ENCODE measurements at places on chromosomes 11 and 22.

DNA sequence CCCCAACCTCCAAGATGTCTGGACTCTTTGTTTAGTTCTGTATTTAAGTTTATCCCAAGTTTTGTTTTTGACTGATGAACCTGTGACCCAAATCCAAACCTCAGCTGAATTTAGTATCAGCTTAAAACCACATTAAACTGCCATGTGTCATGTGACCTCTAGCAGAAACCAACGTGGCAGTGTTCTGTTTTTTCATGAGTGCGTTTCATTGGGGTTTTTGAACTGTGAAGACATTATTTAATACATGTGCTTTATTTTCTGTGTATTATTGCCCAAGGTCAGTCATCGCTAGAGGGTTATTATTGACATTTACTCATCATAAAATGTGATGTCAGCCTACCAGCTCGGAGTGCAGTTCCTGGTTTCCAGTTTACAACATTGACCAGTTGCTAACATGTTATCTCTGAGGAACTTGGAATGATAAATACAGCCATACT is 1.8 kb downstream of the TLCD5 start:
- no peak for DNase-seq

GRCh38 chr11:77136074-77136473 is 8.0 kb downstream of the MYO7A start:
- no peak for DNase-seq

- no peak for DNase-seq
Observed at GRCh38 chr11:59180907-59181306, 9.0 kb downstream of the DTX4 start.

- DNase-seq: no peak
Observed at GRCh38 chr22:42786606-42787356, 66.1 kb upstream of the A4GALT start.

DNA sequence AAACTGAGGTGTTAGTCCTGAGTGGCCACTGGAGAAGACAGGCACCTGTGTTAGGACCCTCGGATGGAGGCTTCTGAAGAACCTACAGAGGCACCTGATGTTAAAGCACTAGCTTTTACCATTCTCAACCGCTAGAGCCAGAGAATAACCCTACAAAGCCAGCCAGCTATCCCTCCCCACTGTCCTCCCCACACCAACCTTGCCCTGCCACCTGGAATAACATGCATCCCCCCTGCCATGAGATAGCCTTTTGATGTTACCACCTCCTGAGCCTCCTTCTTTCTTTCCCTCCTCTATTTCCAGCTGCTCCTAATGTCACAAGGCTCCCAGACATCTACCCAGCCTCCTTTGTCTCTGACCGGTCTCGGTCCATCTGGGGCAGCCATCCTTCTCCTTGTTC is 28.1 kb downstream of the COMMD9 start:
- no peak for DNase-seq

DNA sequence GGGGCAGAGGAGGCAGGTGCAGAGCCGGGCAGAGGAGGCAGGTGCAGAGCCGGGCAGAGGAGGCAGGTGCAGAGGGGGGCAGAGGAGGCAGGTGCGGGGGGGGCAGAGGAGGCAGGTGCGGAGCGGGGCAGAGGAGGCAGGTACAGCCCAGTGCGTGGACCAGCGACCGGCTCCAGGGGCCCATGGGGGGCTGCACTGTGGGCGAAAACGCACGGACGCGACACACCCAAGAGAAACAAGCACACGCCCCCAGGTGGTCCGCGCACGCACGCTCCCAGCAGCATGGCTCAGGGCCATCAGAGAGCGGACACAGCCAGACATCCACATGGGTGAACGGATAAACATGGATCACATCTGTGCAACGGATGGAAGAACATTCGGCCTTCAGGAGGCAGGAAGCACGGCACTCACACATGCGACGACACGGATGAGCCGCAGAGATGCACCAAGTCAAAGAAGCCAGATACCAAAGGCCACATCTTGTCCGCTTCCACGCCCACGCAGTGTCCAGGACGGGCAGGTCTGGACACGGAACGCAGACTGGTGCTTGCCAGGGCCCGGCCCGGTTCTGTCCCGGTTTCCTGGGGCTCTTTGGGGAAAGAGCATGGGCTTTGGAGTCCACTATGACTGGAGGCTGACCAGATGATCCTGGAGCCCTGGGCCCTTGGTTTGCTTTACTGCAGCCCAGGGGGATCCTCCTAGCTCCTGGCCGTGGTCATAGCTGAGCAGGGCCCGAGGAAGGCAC is 21.8 kb downstream of the OSBPL5 start:
- no peak for DNase-seq

- DNase-seq: no peak
Observed at GRCh38 chr22:39617342-39617741, 46.8 kb downstream of the CACNA1I start.

DNA sequence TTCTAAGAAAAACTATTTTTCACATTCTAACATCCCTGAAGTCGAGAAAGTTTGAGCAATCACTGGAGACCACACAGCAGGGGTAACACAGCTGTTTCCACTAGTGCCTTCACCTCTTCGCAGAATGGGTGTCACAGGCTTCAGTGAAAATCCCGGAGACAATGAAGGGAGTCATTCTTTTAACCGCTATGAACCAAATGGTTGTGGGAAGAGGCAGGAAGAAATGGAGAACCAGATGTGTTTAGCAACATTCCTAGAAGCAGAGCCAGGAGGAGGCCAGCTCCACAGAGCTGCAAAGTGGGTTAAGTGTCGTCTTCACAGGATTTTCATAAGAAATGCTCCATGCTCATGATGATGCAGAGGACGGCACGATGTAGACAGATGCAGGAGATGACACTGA is 221.1 kb downstream of the LARGE1 start:
- no peak for DNase-seq

DNA sequence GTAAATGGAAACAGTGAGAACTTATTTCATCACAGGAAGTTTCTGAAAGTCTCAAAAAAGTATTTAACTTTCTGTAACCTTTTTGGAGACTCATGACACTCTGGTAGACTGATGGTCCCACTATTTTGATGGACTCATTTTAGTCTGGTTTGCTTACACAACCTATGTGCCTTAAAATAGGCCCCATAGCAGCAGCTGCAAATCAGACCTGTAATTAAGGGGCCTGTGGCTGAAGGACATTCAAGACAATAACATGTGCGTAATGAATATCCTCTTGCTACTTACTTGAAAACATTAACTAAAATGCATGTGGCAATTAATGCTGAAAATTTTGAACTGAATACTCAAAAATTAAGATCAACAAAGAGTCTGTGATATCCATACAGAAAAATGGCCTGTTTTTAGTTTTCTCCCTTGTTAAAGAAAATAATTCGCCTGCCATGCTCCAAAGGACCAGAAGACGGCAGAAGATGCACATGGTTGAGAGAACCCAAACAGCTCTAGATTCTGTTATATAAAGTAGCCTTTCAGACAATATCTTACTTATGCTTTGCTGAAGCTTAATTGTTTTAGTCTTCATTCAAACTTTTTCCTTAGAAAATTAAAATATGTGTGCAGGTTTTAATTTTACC is 568.5 kb downstream of the KCNA4 start:
- no peak for DNase-seq

GRCh38 chr11:64969209-64969608 is 2.7 kb downstream of the MAJIN start:
- DNase-seq: no peak

DNA sequence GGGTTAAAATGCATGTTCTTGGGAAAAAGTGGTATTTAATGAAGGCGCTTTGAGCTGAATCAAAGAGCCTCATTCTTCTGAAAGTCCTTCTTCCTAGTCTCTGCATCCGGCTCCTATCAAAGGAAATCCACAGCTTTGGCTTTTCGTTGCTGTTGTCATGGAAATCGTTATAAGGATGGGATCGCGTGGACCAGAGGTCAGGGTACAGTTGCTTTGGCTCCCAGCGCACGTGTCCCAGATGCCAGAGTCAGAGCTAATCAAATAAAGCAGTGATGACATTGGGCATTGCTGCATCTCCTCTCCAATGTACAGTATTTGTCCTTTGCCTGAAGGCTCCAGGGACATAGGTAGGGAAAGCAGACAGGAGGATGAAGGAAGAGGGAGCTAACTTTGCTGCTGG is 181.9 kb downstream of the MYO18B start:
- no peak for DNase-seq

GRCh38 chr11:122229481-122230384 is 113.7 kb upstream of the BLID start:
- peak; percentile 51 for DNase-seq

- no peak for DNase-seq
Observed at GRCh38 chr11:62888406-62888805, 7.7 kb downstream of the SLC3A2 start.

GRCh38 chr22:46058591-46059519 is 81.9 kb upstream of the WNT7B start:
- DNase-seq: no peak

DNA sequence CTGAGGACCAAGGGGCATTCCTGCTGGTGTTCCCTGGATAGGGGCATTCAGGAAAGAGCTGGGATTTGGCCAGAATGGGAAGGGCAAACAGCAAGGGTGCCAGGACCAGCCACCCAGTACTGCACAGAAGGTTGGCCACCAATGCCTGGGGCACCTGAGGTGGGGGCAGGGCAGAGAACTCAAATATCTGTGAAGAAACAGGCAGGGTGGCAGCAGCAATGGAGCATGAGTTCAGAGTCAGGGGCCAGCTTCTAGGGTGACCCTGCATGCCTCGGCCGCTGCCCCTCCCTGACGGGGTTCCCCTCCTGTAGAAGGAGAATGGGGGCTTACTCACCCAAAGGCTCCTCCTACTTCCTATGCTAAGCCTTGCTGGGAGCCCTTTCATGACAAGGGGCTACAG is 79.3 kb upstream of the SHANK2 start:
- no peak for DNase-seq
